ENCODE measurements at places on chromosomes 5 and 9.

DNA sequence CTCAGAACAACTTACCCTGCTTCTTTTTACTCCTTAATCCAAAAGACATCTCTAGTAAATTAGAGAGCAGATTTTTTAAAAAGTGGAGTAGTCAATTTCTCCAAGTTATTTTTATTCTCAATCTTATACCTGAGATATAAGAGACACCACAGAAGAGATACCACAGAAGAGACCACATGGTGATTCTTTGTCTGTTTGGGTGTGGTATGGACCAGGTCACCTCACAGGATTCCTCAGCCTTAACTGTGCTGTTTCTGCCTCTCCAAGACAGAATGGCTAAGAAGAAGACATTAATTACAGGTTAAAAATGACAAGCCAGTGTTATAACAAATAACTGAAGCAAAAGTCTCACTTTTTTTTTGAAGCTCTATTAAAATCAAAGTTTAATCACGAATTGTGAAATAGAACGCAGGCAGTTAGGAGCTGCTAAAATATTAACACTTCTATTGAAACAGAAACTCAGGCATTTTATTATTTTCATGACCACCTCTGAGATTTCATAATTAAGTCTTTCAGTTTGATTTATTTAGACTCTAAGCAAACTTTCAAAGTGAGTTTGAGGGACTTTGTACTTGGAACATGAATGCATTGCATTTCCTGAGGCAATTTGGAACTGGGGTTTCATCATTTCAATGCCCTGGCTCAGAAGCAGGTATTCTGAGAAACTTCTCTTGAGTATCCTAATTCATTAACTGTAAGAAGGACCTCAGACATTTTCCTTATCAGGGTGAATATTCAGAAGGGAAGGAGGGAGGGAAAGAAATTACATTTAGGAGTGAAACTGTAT is 280.7 kb downstream of the KCTD16 start:
- DNase-seq, result no peak

DNA sequence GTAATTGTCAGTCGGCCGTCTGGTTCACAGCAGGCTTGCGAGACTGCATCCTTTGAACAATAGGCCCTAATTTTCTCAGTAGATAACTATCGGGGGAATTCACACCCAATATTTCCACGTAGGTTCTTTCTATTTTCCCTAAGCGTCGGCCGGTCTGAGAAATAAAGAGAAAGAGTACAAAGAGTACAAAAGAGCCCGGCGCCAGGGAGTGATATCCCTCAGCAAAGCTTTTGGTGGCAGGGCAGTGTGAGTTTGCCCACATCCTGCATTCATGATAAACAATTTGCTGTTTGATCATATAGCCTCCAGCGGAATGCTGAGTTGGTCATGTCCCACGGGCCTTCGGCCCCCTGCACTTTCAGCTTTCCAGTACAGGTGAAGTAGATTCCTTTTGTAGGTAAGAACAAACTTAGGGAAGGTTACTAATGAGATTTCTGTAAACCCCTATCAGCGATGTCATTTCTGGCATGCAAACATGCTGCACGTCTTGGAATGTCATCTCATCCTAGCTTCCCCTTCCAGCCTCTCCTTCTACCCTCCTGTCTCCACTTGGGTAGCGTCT is 4.7 kb upstream of the PTGR1 start:
- DNase-seq, result no peak

GRCh38 chr9:111925017-111925770 is 28.6 kb downstream of the UGCG start:
- DNase-seq, result no peak

DNA sequence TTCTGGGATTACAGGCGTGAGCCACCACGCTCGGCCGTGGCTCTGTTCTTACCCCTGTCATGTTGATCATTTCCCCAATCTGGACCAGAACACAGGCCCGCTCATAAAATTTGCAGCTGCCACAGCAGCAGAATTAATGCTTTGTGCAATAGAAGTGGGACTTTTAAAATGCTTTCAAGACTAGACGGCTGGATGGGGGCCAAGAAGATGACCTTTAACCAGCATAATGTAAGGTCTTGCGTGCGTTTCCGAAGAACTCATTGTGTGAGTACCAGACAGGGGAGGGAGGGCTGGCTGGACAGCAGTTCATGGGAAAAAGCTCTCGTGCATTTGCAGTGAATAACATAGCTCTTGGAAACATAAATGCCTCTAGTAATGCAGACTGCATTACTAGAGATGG is 3.5 kb upstream of the WDR38 start:
- no peak for DNase-seq

DNA sequence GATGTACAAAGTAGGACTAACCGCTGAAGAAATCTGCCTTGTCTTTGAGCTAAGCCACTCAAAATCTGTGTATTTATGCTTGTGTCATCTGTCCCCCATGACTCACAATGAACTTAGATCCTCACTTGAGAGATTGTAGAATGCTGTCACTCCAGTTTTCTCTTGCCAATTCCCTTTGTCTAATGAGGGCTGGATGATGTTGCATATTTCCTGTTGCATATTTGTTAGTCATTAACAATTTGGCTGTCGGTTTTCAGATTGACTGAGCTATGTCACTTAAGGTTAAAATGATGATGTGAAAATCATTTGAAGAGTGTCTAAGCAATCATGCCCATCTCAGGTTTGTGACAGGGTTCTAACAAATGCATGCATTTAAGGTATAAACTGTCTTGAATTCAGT is 481.7 kb downstream of the CDH10 start:
- no peak for DNase-seq

- DNase-seq, result no peak
Measured at GRCh38 chr5:148314187-148314586, 2.0 kb downstream of the SPINK7 start.

DNA sequence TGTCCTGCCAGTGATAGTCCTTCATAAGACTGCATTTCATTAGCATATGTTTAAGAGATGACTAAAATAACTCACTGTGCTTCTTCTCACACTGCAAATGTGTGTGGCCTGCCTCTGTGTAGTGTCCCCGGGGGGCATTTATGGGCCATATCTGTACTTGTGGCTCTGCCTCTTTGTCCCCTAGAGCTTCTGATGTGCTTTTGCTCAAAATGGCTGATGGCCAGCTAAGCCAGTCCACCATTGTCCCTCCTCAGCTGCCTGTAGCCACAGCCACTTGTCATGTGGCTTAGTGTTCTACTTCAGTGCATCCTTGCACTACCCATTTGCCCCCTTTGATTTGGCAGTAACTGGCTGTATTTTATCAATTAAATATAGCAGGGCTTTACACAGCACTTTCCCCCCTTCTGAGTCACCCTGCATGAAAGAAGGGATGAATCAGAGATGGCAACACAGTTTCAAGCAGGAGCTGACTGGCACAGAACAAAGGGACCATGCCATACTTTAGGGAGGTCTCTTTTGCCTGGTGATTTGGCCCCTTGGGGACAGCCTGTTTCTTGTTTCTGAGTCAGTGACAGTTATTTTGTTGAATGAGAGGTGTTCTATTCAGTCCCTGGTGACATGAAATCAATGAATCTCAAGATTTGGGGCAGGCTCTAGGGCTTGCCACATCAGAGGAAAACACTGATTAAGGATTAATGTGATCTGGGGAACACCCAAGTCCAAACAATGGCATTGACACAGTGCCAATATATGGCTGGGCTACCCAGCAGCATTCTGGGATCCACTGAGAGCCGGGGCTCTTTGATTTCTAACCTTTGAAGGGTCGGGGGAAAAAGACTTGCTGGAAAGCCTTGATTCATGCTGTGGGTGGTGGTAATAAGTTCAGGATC is 245.5 kb downstream of the SMARCA2 start:
- no peak for DNase-seq

- no peak for DNase-seq
Measured at GRCh38 chr9:91790917-91791316, 159.1 kb downstream of the ROR2 start.

DNA sequence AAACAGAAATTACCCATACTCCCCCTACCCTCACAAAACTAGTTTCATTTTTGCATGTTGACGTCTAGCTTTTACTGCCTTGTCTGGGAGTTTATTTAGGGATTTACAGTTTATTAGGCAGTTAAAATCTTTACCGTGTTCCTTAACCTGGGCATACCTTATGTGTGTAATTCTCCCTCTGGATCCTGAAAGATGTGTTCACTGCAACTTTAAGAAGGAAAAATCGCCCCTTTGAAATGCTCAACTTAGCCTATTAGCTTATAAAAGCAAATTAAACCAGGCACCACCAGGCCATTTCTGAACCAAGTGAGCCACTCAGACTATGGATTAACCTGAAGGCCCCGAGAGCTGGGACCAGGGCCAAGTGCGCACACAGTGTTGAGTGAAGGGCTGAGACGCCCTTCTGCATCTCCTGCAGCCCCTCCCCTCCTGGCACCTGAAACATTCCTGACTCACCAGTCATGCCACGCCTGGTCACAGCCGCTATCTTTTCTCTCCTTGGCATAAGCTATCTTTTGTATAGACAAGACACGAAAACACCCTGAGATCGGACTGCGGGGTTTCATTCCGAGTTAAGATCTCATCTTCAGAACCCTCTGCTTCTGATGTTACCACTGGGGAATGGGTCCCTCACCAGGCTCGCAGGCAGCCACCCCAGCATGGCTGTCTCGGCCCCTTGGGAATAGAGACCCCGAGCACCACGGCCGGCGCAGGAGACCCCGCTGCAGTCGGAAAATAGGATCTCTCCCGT is 111.9 kb downstream of the ROR2 start:
- DNase-seq, result no peak

DNA sequence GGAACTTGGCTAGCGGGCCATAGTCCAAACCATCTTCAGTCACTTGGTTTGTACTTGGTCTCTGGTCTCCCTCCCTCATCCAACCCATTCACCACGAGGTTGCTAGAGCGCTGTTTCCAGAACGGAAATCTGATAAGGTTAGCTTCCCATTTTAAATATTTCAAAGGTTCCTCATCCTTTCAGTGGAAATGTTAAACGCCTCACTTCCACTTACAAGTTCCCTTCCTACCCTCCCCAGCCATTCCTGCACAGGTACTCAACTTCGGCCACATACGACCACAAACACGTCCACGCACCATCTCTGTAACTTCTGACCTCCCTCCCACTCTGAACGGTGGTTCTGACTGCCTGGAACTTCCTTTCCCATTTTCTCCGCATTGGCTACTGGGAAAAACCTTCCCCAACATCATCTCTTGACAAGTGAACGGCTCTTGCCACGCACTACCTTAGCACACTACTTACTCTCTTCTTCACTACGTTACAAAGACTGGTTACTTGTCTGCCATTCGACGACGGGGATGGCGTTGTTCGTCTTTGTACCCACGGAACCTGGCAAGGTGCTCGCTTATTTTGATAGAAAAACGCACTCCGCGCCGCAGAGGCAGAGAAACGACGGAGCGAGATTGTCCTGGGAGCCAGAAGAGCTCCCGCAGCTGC is 629 bp downstream of the CCNH start:
- no peak for DNase-seq

GRCh38 chr5:36059571-36060419 is 6.9 kb downstream of the UGT3A2 start:
- no peak for DNase-seq

- DNase-seq, result no peak
Measured at GRCh38 chr5:139141446-139142204, 56.5 kb downstream of the SIL1 start.

GRCh38 chr9:127030814-127031740 is 91.4 kb downstream of the ANGPTL2 start:
- DNase-seq, result no peak

- DNase-seq, result no peak
Measured at GRCh38 chr5:141757402-141757801, 75.4 kb upstream of the ARAP3 start.

DNA sequence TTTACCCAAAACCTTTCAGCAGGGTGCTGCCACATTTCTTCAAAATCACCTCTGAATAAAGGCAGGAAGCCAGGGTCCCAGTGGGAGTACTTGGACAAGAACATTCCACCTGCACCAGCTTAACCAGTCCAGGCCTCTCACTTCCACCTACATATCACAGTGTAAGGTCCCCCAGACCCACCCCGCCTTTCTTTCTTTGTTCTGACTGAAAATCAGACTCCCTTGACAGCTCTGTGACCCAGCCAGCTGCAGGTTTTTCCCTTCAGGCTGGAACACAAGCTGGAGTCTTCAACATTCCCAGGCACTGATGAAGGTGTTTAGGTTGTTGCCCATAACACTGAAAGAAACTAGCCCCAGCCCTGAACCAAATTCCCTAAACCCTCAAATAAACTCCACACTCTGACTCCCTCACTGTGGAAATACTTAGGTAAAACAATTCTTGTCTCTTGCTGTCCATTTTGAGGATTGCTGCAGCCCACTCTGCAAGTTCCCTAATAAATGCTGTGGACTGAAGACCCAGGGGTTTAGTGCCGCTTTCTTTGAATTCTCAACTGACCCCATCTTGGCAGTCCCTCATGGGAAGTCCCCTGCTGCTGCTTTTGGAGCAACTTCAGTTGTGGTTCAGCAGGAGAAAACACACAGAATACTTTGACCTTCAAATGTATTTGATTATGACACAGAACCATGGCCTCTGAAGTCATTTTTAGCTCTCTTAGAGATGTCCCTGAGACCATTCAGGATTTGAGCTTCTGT is 24.8 kb downstream of the P4HA2 start:
- DNase-seq, result no peak

DNA sequence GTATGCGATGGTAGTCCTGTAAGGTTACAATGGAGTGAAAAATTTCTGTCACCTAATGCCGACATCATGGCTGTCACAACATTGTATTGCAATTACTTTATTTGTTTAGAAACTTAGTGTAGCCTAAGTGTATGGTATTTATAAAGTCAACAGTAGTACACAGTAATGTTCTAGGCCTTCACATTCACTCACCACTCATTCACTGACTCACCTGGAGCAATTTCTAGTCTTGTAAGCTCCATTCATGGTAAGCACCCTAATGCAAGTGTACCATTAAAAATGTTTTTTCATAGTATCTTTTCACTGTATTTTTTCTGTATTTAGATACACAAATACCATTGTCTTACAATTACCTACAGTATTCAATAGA is 58.5 kb downstream of the ATP10B start:
- no peak for DNase-seq

GRCh38 chr5:138078006-138078643 is 5.7 kb upstream of the WNT8A start:
- no peak for DNase-seq

- no peak for DNase-seq
Measured at GRCh38 chr9:116520218-116520617, 166.9 kb upstream of the TRIM32 start.

GRCh38 chr9:7298123-7298522 is 501.5 kb downstream of the DMAC1 start:
- DNase-seq, result no peak

- no peak for DNase-seq
Measured at GRCh38 chr5:140420226-140420570, 18.6 kb downstream of the ANKHD1 start.

GRCh38 chr5:2912741-2913140 is 161.3 kb upstream of the IRX2 start:
- DNase-seq, result no peak

GRCh38 chr9:73665253-73665652 is 513.6 kb downstream of the ANXA1 start:
- no peak for DNase-seq

GRCh38 chr5:96687812-96688453 is 25.8 kb downstream of the CAST start:
- no peak for DNase-seq

- DNase-seq, result no peak
Measured at GRCh38 chr5:155050384-155051019, 36.9 kb downstream of the KIF4B start.

All from NT2/D1 (cell line).